Stimulated activated CD8-positive, alpha-beta memory T cell treated with anti-CD3 and anti-CD28 coated beads, Interleukin-7, amount 100 ng/mL, for 24 hours (primary cell): ENCODE measurements at places on chromosomes 13 and 19.

DNA sequence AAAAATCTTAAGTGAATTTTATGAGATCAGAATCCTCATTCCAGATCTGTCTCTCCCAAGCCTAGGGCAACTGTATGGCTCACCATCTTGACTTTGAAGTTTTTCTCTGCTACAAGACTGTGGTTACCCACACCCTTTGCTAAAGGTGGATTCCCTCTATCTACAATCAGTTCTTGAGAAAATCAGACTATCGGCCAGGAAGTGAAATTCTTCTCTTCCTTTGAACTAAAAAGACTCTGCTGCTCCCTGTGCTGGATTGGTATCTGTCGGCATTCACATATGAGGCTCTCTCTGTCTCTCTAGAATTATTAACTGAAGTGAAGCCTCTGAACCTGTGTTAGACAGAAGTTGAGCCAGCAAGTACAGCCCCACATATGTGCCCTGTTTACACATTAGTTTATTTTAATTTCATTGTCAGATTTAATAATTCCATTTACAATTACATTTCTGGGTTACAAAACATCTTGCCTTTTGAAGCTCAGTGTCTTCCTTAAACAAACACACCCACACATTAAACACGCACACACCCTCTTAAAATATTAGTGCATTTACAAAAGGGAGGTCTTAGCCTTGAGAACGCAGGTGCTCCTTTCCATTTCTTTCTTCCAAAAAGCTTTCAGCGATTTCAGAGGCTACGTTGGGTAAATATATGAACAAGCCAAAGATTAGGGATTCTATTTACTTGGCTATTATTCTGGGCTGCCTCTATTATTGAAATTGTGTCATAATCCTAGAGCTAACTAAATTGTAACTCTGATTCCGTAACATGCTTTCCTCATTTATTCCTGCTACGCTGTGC is 145.7 kb downstream of the MIPEP start:
- no peak for DNase-seq

GRCh38 chr13:113443991-113444390 is 9.3 kb downstream of the ADPRHL1 start:
- DNase-seq, result no peak

DNA sequence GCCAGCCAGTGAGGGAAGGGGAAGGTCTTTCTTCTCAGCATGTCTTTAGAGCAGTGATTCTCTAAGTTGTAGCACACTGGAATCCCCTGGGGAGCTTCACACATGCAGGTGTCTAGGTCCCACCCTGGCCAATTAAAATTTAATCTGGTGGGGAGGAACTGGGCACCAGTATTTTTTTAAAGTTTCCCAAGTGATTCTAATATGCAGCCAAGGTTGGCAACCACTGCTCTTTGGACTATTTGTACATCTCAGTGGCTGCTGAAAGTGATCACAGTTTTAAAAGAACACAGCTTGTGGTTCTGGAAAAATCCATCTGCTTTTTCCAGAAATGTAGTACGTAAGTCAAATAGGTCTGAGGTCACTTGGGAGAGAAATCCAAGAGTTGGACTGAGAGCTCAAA is 10.7 kb upstream of the KATNAL1 start:
- no peak for DNase-seq

DNA sequence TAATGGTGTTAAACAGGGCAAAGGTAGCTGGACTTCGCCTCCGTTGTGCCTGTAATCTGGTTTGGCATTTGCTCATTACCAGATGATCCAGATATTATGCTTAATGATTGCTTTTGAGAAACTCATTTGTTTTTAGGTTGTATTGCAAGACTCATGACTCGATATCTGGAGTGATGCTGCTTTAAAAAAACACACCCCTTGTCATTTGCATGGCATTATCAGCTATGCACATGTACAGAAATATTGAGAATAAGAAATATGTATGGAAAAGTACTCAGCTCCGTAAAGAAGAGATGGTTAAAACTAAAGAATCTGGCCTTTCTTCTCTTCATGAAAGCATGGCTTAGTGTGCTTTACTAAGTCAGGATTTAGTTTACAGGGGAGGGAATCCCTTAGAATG is 95.0 kb downstream of the ARHGEF7 start:
- no peak for DNase-seq

- DNase-seq, result no peak
Measured at GRCh38 chr13:65875031-65875430, 1355.1 kb downstream of the PCDH9 start.

DNA sequence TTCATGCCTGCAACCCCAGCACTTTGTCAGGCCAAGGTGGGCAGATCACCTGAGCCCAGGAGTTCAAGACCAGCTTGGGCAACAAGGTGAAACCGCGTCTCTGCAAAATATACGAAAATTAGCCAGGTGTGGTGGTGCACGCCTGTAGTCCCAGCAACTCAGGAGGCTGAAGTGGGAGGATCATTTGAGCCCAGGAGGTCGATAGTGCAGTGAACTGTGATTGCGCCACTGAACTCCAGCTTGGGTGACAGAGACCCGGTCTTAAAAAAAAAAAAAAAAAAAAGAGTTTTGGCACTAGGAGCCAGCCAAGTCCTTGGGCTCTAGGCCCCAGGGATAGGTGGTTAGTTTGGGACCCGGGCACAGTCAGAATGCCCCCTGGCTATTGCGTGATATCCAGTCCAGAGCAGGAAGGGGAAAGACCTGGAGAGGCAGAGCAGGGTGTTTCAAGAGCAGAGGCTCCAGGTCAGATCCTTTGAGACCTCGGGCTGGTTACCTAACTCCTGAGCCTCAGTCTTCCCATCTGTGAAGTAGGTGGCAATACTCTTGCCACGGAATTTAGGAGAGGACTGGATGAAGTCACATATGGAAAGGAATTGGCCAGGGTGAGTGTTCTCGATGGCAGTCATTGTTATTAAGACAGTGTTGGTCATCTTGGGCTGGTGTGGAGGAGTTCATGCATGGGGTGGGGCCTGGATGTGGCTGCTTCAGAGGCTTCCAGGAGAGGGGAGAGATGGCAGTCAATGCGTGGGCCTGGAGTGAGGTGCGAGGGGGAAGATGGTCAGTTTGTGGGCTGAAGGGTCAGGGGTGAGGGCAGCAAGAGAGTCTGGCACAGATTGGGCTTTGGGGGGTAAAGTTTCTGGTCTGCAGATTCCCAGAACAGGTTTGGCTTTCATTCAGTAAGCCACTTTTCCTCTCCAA is 2.8 kb downstream of the PPP1R37 start:
- DNase-seq, result no peak

GRCh38 chr19:18756896-18757295 is 34.2 kb downstream of the COMP start:
- DNase-seq, result no peak

DNA sequence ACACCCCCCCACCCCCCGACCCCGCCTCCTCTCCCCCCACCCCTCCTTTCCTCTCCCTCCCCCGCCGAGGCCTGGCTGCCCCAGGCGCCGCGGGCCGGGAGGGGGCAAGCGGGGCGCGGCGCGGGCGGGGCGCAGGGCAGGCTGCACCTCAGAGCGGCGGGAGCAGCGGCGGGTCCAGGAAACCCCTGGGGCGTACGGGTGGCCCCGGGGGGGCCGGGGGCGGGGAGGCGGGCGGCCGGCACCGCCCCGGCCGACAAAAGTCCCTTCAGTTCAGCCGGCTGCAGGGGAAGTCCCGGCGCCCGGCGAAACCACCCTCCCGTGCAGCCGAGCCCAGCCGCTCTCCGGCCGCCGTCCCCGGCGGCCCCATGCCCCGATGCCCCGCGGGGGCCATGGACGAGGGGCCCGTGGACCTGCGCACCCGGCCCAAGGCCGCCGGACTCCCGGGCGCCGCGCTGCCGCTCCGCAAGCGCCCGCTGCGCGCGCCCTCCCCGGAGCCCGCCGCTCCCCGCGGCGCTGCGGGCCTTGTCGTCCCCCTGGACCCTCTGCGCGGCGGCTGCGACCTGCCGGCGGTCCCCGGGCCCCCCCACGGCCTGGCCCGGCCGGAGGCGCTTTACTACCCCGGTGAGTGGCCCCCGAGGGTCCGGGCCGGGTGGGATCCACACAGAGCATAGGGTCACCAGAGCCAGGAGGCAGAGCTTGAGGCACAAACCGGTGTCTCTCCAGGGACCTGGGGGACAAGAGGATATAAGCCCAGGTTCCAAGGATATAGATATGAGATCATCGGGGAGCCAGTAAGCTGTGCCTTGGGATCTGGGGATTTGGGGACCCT is at the start of gene BCL3:
Gene BCL3, plus strand, starts transcription at position 283 of the 829 bp plus-strand sequence. Its CDS starts 83 bp downstream, at position 366.
- DNase-seq, result peak; percentile 28

GRCh38 chr13:50892210-50892944 is 17.2 kb upstream of the RNASEH2B start:
- no peak for DNase-seq

- no peak for DNase-seq
Measured at GRCh38 chr19:35222373-35223015, 6.0 kb downstream of the FAM187B start.

- DNase-seq, result no peak
Measured at GRCh38 chr13:31367410-31367809, 167.6 kb downstream of the B3GLCT start.

DNA sequence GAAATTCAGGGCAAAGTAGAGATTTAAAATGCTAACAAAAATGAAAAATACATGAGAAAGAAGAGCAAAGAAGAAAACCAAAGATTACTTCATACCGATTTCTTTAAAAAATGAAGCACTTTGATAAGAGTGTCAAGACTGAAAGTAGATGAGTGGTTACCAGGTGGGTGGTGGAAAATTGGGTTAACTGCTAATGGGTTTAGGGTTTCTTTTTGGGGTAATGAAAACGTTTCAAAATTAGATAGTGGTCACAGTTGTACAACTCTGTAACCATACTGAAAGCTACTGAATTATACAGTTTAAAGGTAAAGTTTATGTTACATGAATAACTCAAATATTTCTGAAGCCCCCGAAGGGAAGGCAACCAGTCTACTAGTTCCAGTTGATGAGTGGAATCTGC is 179.4 kb downstream of the NDFIP2 start:
- no peak for DNase-seq
